Pons (tissue), 1 donor: ENCODE measurements at places on chromosomes 7 and 10.

GRCh38 chr10:123475466-123475865, 190.7 kb upstream of the GPR26 start:
- DNase-seq, result no peak

DNA sequence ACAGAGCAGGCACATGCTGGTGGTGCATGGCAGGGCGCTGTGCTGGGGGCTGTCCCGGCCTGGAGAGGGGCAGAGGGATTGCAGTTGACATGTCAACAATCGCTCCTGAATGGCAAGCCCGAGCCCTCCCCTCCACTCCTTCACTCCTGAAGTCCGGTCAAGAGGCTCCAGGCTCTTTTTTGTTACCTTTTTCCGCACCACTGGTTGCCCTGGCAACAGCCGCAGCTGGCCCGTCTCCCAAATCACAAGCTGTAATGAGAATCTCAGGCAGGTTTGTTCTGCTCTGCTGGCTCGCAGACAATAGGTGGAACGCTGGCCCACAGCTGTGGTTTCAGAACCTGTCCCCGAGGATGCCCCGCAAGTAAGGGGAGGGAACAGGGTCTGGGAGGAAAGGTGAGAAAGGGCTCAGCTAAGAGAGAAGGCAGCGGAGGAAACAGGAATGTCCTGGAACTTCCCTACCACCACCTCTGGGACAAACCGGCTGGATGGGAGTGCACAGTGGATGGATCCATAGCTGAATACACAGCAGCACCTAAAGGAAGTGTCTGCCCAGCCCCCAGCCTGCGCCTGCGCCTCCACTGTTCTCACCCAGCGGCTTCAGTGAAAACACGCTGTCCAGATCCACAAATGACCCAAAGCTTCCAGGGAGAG, 58.9 kb downstream of the CALML3 start:
- no peak for DNase-seq

DNA sequence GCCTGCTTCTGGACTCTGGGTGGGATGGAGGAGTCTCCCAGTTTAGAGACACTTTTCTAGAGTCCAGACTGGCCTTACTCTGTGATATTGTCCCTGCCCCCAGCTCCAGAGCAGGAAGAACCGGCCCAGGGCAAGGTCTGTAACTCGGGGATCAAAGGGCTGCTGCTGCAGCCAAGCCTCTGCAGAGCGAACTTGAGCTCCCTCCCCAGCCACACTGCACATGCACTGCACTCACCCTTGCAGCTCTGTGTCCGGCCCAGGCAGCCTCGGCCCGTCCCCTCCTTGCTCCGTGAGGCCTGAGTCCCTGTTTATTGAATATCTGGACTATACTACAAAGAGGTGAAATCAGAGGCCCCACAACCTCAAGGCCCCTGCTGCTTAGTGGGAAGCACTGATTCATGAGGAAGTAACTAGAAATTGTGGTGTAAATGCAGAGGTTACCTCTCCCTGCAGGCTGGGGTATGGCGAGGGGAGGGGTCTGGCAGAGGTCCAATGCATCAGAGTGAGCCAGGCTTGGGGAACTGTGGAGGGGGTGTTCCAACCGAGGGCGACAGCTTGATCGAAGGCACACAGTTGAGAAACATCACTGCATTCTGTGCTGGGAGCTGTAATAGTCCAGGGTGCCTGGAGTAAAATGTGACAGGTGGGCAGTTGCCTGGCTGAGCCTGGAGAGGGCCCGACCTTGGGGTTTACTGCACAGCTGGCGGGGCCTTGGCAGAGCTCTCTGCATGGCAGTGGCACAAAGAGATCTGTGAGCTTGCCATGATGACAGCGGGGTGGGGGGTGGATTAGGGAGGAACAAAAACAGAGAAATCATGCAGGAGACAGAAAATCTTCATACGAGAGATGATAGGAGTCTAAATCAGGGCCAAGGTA, 49.1 kb downstream of the AOC1 start:
- peak; percentile 24 for DNase-seq

DNA sequence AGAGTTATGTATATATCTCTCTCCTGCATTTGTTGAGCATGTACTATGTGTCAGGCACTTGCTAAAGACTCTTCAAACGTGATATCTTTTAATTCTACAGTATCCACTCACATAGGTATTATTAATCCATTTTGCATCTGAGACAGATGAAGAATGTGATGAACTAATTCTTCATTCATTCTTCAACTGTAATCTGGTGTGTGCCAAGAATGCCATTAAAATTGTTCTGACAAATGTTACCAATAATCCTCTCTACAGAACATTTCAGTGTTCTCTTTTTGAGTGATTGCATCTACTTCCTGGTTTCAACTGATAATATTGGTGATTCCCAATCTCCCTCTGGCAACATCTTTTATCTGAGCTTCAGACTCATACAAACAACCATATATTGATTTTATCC, 18.0 kb upstream of the INHBA start:
- DNase-seq, result no peak

GRCh38 chr10:123287594-123288247, 133.5 kb downstream of the BUB3 start:
- DNase-seq, result no peak

- no peak for DNase-seq
Observed at GRCh38 chr7:67805921-67806471, 809.4 kb downstream of the TYW1 start.

DNA sequence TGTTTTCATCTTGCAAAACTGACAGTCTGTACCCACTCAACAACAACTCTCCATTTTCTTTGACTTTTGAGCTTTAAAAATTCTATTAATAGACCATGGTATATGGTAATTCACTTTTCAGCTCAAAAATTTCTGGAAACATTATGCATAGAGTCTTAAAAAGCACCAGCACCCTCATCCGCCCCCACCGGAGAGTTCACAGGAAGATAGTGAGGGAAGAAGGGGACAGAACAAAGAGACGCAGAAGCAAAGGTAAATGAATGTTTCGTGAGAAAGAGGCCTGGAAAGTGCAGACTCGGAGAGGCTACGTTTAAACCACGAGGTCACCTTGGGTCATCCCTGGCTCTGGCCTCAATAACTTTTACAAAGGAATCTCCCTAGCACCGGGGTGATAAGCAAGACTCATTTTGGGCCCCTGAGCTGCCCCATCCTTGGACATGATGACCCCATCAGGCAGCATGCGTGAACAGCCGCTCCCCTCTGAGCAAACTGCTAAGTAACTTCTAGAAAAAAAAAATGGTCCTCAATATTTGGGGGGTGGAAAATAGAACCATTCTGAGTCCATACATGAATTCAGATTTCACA, 96.3 kb downstream of the CPXM2 start:
- DNase-seq, result no peak
